ENCODE measurements at places on chromosomes 13 and 19. TPM values are rescaled to one million over a fixed set of nuclear protein-coding genes. Genes with fewer than 3 reads are reported as not detected.

- DNase-seq, result no peak
Measured at GRCh38 chr19:21593934-21594820, 88.8 kb downstream of the ZNF429 start.

Gene DPF1
- not detected for total RNA-seq

Gene CYSLTR2
- total RNA-seq, result 1.4 TPM

Gene KLF1
- total RNA-seq, result 1.1 TPM

- DNase-seq, result no peak
Measured at GRCh38 chr13:114315074-114315785, 927 bp downstream of the CHAMP1 start.

DNA sequence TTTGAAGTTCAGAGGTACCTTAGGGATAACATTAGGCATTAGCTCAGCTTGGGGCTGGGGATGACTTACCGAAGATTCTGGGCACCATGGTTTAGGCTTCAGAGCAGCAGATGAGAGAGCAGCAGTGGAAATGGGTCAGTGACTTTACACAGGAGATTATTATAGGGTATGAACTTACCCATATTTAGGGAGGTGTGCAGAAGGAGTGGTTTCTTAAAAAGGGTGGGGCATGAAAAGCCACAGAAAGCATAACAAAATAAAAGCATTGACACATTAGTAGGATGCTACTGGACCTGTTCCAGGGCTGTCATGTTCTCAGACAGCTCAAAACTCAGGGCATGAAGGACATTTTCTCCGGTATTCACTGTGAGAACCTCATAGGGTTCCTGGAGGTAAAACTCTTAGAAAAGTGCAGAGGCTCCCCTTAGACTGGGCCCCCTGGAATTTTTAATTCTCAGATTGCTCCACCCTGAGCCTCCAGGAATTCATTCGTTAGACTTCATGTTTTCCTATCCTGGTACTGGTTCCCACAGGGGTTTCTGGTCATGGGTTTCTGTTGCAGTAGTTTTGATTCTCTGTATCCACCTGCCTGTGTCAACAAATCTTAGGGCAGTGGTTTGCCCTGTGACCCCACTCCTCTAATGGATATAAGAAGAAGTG lies 20.7 kb downstream of the IGFL1 start:
- no peak for DNase-seq

Gene TLE2
- 232 TPM for total RNA-seq

DNA sequence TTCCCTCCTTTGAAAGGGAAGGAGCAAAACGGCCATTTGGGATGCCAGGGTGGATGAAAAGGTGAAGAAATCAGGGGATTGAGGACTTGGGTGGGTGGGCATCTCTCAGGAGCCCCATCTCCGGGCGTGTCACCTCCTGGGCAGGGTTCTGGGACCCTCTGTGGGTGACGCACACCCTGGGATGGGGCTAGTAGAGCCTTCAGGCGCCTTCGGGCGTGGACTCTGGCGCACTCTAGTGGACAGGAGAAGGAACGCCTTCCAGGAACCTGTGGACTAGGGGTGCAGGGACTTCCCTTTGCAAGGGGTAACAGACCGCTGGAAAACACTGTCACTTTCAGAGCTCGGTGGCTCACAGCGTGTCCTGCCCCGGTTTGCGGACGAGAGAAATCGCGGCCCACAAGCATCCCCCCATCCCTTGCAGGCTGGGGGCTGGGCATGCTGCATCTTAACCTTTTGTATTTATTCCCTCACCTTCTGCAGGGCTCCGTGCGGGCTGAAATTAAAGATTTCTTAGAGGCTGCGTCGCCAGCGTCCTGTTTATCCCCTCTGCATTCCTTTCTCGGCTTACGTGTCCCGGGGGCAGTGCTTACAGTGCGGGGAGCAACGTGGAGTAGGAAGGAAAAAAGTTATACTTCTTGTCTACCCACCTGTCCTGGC lies 15.2 kb upstream of the S1PR4 start:
- DNase-seq, result peak; percentile 84

Gene HCST
- 14.3 TPM for total RNA-seq

DNA sequence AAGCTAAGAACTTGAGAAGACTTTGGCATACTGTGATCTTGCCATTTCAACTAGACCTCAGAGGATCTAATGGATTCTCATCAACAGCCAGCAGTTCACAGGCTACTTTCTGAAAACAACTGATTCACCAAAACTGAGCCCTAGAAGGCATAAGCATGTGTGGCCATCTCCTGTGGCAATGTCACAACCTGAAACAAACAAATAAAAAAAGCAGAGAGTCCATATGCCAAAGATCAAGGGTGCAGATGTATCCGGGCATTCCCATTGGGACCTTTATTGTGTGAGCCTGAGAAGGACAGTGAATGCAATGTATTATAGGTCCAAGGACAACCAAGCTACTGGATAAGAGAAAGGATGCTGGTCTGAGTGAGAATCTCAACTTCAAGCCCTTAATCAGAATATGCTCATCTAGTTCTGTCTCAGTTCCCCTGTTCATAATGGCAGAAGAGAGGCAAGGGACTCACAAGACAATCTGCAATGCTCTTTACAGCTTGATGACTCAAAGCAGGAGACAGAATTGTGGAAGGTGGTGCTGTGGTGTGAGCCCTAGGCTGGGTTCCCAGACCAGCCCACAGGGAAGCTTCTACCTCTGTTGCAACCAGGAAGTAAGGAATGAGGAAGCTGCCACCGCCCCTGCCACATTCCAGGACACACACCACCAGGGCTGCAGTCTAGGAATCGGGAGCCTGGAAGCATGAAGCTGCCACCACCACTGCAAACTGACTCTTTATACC lies 133.7 kb downstream of the RAP2A start:
- no peak for DNase-seq
